H7 (cell line): ENCODE measurements at places on chromosomes 3 and 15.

DNA sequence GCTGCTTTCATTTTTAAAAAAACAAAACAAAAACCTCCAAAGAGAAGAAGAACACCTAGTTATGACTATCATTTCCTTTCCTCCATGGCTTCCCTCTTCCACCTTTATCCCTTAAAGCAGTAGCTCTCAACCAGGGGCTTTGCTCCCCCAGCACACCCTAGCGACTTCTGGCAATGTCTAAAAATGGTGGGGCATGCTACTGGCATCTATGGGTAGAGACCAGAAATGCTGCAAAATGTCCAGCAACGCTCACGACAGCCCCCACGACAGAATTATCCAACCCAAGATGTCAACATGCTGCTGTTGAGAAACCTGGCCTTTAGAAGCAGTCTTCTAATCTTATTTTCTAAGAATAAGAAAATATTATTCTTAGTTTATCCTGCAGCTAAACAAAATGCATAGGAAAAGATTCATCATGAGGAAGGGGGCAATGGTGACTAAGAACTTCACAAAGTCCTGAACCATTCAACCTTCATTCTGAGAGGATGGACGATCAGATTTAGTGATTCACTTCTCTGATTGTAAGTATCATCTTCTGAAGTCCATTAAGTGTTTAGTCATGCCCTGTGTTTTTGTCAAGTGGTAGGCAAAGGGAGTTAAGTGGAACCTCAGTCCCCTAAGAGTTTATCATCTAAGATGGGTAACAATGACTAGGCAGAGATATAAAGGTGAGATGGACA, 81.7 kb downstream of the CCNL1 start:
- no peak for DNase-seq

GRCh38 chr3:186277268-186277909, 84.6 kb downstream of the DGKG start:
- DNase-seq, result peak; percentile 68

- DNase-seq, result no peak
Observed at GRCh38 chr15:25368850-25369249, 70.0 kb downstream of the UBE3A start.

GRCh38 chr3:125591116-125591760, 4.1 kb downstream of the OSBPL11 start:
- no peak for DNase-seq

DNA sequence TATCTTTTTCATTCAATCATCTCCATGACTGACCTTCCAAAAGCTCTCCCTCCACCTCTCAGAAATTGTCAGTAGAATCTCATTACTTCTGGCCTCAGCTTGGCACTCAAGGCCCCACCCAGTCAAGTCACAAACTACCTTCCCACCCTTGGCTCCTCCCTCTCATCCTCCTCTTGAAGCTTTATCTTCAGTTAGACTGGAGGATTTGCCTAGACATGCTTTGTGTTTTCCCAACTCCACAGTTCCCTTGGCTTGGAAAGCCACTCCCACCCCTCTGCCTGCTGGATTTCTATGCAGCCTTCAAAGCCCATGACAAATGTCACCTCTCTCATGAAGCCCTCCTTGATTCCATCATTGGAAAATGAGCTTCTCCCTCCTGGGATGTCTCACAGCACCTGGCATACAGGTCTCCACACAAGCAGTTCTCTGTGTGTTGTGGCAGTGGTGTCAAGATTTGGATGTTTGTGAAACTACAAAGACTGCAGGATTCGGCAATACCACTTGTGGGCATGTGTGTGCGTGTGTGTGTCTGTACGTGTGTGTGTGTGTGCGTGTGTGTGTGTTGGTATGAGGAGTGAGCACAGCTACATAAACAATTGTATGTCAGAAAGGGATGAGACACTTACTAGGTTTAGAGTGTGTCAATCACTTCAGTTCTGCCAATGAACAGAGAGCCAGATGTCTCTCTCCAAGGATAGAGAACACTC, 45.3 kb upstream of the VPS8 start:
- DNase-seq, result no peak

DNA sequence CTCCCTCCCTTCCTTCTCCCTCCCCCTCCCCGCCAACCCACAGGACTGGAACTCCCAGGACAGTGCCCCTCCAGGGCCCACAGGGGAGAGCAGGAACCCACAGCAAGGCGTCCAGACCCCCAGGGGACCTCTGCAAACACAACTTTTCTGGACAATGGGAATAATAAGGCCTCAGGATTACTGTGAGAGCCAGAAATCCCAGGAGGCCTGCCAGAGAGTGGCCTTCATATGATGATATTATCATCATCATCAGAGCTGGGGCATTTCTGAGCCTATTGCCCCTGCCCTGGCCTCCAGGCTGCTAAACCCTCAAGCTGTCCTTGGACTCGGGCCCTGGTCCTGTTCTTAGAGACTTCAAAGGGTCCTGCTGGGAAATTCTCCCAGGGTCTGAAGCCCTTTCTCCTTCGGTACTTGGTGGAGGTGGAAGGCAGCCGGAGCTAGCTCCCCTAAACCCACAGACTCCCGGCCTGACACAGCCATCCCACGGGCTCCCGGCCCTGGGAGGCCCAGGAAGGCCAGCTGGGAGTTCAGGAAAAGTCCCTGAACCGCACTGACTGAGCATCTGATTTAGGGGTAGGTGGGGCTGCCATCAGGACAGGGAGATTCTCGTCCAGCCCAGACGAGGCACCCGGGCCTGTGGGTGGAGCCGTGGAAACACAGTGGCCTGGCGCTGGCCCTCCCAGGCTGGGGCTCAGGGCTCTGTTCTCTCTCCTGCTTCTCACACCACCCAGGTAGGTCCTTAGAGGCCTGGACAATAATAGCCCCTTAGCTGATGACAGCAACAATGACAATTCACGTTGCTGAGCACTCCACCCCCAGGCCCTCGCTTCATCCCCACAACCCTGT, 4.9 kb downstream of the CALML4 start:
- peak; percentile 65 for DNase-seq

- DNase-seq, result peak; percentile 67
Observed at GRCh38 chr15:64772488-64772887, 2.9 kb downstream of the RBPMS2 start.

GRCh38 chr3:97021778-97022177, 207.4 kb downstream of the EPHA6 start:
- DNase-seq, result no peak

DNA sequence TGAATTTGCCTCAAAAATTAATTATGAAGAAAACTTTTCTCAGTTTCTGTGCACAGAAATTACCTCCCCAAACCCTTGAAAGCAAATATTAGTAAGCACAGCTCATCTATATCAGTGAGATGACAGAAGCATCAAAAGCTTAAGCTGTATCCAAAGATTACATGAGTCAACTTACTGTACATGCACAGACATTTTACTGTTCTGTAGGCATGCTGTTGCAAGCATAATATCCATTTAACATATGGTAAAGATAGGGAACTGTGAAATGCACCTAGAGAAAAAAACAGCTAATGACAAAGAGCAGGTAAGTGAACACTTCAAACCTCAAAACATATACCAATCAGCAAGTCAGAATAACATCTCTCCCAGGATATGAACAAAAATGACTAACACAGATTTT, 20.9 kb downstream of the SHOX2 start:
- no peak for DNase-seq

GRCh38 chr3:191070762-191071403, 128.2 kb upstream of the OSTN start:
- no peak for DNase-seq

- DNase-seq, result no peak
Observed at GRCh38 chr3:141011997-141012262, 39.2 kb upstream of the SPSB4 start.

DNA sequence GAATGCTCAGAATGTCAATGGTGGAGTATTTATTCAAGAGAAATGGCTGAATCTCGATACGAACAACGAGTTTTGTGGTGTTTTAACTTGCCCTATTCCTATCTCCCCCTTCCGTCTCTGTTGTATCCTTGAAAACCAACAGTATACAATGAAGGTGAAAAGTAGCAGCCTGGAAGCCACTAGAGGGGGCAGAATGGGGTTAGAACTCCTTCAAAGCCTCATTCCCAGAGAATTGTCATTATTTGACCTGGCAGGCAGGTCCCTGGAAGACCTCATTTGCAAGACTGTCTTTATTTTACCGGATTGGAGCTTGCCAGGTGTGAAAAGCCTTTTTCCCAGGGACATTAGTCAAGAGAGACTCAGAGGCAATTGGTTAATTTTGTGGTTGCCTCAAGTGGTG, 139.4 kb downstream of the LRRC28 start:
- peak; percentile 70 for DNase-seq

GRCh38 chr3:194989241-194989640, 281.7 kb downstream of the XXYLT1 start:
- DNase-seq, result no peak

DNA sequence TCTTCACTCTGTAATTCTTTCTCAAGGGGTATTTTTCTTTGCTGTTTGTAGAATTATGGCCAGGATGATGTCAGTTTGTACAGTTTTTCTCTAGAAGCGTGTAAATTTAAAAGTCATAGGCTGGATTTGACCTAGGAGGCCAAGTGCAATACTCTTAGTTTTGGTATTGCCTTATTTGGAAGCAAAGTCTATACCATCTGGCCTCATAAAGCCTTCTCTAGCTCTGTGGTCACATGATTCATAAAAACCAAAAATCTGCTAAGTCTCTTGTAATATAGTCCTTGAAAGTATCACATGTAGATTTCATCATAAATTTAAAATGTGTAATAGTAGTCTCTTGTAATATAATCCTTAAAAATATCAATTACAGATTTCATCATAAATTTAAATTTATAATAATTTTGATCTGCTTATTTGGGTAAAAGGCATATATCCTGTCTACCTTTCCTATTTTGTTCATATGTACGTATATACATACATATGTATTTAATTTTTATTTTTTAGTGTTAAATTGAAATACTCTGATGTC, 25.6 kb downstream of the TEX9 start:
- DNase-seq, result no peak

DNA sequence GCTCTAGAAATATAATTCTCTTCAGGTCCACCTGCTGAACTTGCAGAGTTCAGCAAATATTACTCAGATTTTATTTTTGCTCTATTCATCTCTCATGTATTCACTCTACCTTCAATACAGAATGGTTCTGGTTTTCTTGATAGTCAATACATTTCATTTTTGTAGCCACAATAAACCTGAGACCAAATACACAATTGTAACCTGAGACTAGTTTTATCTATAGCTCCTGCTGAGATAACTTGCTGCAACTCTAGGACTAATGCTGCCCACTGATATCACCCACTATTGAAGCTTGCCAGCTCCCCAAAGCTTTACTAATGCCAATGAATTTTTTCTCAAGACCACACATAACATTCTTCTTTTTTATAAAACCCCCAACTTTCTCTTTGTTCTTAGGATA, 229.3 kb downstream of the NSUN3 start:
- no peak for DNase-seq

- no peak for DNase-seq
Observed at GRCh38 chr3:124117486-124117885, 125.6 kb upstream of the ROPN1 start.

- DNase-seq, result no peak
Observed at GRCh38 chr15:36161108-36161507, 418.3 kb upstream of the CDIN1 start.

DNA sequence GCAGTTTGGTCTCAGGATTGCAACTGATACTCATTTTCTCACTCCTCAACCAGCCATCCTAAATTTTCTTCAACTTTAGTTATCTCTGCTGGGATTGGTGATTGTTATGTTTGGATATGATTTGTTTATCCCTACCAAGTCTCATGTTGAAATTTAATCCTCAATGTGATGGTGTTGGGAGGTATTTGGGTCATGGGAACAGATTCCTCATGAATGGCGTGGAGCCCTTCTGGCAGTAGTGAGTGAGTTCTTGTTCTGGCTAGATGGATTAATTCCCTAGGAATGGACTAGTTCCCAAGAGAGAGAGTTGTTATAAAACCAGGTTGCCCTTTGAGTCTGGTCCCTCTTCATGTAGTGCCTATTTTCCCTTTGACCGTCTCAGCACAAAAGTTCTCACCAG, 399.9 kb downstream of the SQOR start:
- no peak for DNase-seq

DNA sequence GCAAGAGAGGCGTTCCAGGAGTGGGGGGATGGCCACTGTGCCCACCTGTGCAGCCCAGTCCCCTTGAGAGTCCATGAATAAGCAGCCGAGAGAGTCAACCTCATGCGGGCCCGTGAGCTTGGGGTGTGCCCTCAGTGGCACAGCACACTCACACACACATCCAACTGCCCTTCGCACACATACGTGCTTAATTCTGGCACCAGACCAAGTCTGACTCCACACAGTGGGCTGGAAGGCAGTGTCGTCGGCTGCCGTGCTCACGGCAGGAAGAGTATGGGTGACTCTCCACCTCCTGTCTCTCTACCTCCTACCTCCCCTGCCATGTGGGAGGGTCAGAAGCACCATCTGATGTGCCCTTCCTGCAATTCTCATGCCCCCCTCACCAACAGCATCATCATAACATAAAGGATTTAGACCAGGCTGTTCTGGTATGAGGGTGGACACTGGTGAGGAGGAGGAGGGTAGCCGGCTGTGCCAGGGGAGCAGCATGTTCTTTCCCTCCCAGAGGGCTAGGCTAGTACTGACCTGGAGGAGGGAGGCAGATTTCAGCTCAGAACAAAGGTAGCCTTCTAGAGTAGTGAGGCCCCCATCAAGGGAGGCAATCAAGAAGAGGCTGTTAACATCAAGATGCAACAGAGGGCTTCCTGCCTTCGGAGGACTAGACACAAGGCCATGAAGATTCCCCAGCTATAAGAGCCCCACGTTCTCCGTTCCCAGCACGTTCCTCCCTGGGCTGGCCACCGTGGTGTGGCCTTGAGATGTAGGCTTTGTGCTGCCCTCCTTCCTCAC, 5.3 kb upstream of the STRA6 start:
- DNase-seq, result no peak

GRCh38 chr3:144864646-144865045, 893.0 kb downstream of the DIPK2A start:
- no peak for DNase-seq

GRCh38 chr15:69648212-69648611, 195.6 kb downstream of the RPLP1 start:
- peak; percentile 66 for DNase-seq

- DNase-seq, result peak; percentile 89
Observed at GRCh38 chr15:63466378-63467192, 37.8 kb upstream of the USP3 start.

DNA sequence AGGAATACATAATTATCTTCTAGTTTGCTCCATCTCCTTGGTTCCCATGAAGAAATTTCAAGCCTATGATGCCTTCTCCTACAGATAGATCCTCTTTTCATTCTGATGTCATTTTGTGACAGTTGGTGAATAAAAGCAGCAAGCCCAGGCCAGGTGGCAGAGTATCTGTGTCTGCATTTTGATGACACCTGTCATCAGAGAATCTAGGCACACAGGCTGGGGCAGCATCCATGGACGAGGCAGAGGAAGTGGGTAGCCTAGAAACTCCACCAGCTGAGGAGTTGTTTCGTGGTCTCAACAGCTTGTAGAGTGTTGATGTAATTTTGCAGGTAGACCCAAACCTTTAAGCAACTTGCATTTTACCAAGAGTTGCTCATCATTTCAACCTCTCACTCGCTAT, 269.8 kb downstream of the FEZF2 start:
- no peak for DNase-seq

- peak; percentile 46 for DNase-seq
Observed at GRCh38 chr15:31905054-31905453, 125.3 kb upstream of the CHRNA7 start.

GRCh38 chr3:43159131-43159875, 53.4 kb upstream of the POMGNT2 start:
- DNase-seq, result no peak

- no peak for DNase-seq
Observed at GRCh38 chr3:5841599-5841998, 654.1 kb downstream of the EDEM1 start.

GRCh38 chr3:164533275-164533674, 545.0 kb downstream of the SI start:
- no peak for DNase-seq
